ENCODE measurements at places on chromosomes 4 and X.

GRCh38 chr4:932713-933070 lies 432 bp downstream of the TMEM175 start:
- no peak for DNase-seq

DNA sequence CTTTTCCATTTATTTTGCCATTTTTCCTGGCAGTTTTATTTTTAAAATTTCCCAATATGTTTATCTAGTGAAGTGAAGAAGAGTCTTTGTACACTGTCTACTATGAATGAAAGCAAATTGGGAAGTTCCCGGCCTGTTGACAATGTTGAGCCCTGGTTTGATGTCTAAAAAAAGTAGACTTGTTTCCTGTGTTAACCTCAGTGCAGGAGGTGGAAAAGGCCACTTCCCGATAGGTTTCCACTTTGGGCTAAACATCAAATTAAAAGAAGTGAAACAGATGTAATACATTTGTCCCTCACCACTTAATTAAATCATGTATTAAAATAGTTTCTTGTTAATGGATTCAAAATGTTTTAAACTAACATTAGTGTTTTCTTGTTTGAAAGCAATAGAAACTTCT lies 30.0 kb downstream of the BBS12 start:
- no peak for DNase-seq

DNA sequence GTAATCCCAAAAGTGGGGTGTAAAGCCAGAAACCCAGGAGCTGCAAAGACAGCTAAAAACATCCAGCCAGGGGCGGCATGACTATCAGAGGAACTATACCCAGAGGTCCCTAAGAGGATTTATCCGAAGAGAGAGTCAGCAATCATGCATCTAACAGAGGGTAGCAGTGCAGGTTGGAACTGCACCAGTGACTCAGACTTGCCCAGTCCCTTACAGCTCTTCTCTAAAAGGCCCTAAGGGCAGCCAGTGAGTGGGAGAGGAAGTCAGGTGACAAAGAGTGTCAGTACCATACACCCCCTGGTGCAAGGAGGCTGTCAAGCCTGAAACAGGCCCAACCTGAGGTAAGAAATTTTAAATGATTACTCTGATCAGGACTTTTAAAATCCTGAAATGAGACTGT lies 88.1 kb downstream of the CAMK2D start:
- DNase-seq: peak; percentile 50

GRCh38 chrX:124307253-124307907 lies 25.1 kb upstream of the TEX13D start:
- no peak for DNase-seq

GRCh38 chr4:92477298-92477697 lies 173.5 kb downstream of the GRID2 start:
- DNase-seq: no peak

GRCh38 chr4:171857302-171858012 lies 44.3 kb downstream of the GALNTL6 start:
- peak; percentile 64 for DNase-seq
